SW480 (cell line): ENCODE measurements at places on chromosomes 12 and 14.

DNA sequence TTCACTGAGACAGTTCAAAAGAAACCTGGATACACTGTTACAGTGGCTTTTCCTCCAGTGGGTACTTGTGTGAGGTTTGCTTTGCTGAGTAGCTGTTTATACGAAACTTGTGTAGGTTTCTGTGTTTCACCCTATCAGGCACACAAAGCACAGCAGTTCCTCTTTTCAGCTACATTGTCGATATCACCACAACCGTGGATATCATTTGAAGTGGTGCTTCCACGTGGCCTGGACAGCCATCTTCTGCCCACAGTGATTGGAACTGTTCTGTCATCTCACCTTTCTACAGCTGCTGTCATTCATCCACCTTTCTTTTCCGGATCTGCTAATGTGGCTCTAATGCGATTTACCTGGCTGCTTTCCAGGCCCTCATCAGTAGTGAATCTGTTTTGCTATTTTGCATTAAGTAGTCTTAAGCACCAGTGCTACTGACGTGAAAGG, 368.8 kb downstream of the SYT1 start:
- DNase-seq: no peak

DNA sequence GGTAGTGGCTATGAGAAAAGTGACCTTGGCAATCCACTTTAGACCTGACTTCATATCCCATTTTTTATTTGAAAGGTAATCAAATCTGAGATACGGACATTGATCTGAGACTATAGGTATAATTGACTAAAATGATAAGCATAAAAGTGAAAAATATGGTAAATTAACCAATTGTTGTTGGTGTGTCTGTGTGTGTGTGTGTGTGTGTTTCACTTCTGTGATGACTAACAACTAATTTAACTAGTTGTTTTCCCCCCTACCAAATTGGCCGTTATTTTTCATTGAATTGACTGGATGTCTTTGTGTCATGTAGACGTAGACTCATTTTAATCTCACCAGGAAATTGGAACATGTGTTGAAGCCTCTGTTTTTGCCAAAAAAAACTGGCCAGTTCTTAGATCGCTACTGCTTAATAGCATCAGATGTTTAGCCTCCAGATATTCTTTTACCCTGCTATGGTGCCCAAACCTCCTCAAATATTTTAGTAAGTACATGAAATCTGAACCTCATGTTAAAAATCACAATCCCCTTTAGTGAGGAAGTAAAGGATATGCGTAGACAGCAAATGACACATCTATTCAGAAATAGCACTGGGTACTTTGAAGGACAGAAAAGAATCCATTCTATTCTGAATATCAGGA, 395.0 kb downstream of the EGLN3 start:
- no peak for DNase-seq

- no peak for DNase-seq
Measured at GRCh38 chr12:124420996-124421674, 126.2 kb downstream of the RFLNA start.

DNA sequence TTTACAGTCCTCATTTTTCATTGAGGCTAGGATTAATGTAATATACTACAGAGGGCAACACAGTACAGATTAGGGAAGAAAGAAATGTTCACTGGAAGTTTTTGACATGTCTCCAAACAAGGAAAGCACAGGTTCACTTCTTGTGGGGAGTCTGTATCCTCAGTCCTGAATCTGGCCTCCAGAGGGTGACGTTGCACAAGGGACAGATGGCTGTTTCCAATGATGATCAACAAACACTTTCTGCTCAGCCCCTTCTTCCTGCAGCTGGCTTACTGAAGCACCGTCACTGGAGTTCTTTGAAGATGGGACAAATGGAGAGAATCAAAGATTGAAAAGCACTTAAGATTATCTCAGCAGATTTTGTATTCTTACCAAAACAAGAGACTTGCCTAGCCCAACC, 123.3 kb upstream of the OR4E1 start:
- DNase-seq: no peak

- no peak for DNase-seq
Measured at GRCh38 chr12:7503686-7504415, at the start of gene CD163. Gene CD163 (minus strand): TSS chr12:7503777. CDS start chr12:7503690, 87 bp downstream.

- no peak for DNase-seq
Measured at GRCh38 chr14:76125511-76125910, 26.2 kb upstream of the GPATCH2L start.

DNA sequence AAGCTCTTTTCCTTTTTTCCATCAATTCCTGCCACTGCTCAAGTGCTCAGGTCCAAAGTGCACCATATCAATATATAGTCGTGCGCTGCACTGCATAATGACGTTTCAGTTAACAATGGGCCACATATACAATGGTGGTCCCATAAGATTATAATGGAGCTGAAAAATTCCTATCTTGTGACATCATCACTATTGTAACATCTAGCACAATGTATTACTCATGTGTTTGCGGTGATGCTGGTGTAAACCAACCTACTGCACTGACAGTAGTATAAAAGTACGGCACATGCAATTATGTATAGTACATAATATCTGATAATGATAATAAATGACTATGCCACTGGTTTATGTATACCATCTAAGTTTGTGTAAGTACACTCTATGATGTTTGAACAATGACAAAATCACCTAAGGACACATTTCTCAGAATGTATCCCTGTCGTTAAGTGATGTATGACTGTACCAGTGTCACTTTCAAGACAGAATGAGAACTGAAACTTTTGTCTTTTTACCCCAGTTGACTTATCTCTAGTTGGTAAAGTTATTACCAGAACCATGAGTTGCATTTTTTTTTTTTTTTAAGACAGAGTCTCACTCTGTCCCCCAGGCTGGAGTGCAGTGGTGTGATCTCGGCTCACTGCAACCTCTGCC, 53.7 kb upstream of the INSM2 start:
- peak; percentile 13 for DNase-seq

GRCh38 chr12:65779091-65779642, 45.1 kb upstream of the HMGA2 start:
- peak; percentile 22 for DNase-seq

- peak; percentile 34 for DNase-seq
Measured at GRCh38 chr12:132638541-132639408, 20.2 kb downstream of the P2RX2 start.

DNA sequence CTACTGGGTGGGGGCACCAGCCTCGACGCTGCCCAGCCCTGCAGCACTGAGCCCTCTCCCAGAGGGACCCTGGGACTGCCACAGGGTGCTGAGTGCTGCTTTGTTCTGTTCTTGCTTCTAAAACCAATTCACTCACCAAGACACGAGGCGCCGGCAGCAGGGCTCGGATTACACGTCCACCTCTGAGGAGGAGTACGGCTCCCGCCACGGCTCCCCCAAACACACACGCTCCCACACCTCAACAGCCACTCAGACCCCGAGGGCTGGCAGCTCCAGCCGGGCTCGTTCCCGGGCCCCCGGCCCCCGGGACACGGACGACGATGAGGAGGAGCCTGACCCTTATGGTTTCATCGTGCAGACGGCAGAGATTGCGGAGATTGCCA, 24.3 kb downstream of the CEP170B start:
- no peak for DNase-seq

DNA sequence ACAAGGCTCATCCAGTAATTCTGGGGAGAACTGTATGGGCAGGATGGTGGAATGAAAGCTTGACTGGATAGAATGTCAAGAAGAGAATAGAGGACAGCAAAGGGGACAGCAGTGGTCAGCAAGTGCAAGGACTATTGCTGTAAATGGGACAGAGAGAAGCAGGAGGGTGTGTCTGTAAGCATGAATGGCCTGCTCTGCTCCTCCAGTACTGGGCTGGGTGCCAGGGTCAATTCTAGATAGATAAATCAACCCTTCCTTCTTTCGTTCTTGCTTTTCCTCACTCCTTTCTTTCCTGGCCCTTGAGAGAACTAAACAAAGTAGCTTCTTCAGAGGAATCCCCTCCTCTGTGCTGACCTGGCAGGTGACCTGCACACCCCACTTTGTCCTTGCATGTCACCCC, 1019.2 kb downstream of the BCL11B start:
- no peak for DNase-seq

DNA sequence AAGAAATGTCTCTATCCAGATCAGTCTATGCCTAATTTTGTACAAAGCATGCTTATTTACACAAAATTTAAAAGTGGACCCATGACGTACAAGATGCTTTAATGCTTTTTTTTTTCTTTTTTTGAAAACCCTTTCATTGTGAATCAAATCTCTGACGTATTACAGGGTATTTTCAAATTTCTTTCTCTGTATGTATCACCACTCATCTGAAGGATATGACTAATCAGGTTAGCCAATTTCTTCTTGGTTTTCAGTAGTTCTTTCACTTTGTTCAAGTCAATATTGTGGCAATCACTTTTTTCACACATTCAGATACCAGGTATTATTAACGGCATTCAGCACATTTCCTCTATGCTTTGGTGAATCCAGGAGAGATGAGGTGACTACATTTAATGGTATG, 685.3 kb downstream of the TRHDE start:
- no peak for DNase-seq

- DNase-seq: no peak
Measured at GRCh38 chr12:76450690-76451089, 102.5 kb upstream of the BBS10 start.

DNA sequence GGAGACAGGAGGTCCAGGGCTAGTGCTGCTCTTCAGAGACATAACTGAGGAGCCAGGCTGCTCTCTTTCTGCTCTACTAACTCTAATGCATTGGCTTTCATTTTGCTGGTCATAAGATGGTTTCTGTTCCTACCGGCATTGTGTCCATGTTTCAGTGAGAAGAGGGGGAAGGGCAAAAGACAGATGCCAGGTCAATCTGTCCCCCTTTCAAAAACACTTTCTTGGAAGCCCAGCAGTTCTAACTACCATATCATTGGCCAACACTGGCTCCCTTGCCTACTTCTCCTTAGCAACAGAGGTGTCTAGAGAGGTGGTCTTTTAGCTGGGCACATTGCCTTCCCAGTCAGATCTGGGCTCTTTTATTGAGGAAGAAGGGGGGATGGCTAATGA, 63.9 kb downstream of the TGFB3 start:
- no peak for DNase-seq

DNA sequence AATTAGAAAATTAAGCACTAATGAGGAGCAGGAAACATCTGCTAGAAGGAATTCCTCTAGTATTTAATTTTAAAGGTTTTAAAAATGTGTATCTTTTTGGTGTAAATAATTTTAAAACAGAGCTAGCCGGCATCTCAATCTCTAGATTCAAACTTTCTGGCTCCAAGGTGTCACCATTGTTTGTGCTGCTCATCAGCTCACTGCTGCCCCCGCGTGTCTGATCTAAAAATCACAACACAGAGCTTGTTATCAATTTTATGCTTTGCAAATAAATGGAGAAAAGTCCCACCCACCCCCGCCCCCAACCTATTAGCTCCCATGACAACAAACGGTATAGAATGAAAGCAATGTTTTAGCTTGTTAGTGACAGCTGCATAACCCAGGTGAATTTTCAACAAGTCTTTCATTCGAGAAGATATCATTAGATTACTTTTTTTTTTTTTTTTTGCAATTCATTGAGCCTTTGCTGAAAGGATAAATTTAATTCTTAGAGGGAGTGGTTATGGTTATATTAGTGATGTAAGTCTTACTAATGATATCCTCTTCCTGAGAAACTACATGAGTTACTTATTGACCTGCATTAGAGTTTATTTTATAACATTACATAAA, 11.3 kb upstream of the ABHD12B start:
- DNase-seq: peak; percentile 74

GRCh38 chr14:83419420-83419819, 1885.8 kb upstream of the SEL1L start:
- DNase-seq: no peak

GRCh38 chr12:47202176-47202575, 122.4 kb upstream of the AMIGO2 start:
- no peak for DNase-seq

DNA sequence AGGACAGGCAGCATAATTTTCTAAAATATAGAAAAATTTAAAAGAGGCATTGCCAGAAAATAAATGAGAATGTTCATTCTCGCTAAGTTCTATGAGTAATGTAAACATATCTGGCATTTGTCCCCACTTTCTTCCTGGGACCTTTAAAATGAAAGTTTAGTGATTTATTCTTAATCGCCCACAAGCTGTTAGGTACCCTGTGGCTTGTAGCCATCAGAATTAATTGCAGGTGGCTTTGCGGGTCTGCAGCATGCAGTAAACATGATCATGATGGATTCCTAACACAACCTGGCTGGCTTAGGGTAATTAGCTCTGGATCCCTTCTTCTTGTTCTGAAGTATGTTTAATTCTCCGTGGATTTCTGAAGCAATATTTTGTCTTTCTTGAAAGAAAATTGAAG, 103.5 kb upstream of the FRMD6 start:
- DNase-seq: no peak

- no peak for DNase-seq
Measured at GRCh38 chr14:75317148-75317547, 38.5 kb downstream of the FOS start.

DNA sequence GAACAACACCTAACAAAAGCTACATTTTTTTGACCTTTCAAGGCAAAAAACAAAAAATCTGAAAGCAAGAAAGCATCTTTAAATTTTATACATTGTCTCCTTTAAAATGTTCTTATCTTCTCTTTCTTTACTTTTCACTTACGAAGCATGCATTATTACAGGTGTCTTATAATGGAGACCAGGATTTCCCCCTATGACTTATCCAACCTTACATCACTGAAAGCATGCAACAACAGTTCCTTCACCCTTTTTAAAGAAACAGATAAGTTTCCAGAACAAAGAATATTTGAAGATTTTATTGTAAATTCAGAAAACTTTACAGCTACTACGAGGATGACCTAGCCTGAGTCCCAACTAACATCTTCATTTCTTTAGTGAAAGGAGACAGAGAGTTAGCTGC, 277.2 kb downstream of the AKAP6 start:
- no peak for DNase-seq

DNA sequence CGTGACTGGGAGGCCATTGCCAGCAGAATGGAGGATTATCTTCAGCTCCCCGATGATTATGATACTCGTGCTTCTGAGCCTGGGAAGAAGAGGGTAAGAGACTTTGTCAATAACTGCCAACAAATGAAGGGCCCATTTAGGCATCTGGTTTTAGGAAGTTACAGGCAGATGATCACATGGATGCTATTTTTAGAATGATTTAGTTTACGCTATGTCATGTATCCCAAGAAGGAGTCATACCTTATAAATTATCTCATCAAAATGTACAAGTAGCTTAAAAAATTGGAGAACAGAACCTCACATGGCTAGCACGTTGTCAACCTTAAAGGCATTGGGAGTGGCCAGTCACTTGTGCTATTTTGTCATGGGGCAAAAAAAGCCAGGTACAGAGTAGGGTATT, 46.7 kb downstream of the PROX2 start:
- no peak for DNase-seq

GRCh38 chr12:50387972-50388478, 8.4 kb downstream of the FAM186A start:
- no peak for DNase-seq

DNA sequence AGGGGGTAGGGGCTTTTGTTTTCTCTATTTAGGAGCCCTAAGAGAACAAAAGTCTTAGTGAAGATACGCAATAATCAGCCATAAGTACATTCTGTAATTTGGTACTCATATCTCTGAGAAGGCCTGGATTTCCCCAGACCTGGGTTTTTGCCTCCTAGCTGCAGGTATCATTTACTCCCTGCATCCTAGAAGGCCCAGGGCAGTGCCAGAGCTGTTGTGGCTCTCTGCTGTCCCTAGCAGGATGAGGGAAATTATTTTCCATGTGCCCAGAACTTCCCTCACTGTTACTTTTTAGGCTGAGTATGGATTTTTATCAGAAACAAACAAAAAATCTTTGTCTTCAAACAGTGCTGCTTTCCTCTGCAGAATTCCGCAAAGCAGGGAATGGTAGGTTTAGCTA, 192.5 kb upstream of the SYT1 start:
- DNase-seq: no peak

- DNase-seq: no peak
Measured at GRCh38 chr14:89833120-89833532, 121.4 kb downstream of the EFCAB11 start.

- DNase-seq: no peak
Measured at GRCh38 chr12:87280356-87280755, 748.8 kb downstream of the C12orf50 start.
